ENCODE measurements at places on chromosomes 3 and 15.

DNA sequence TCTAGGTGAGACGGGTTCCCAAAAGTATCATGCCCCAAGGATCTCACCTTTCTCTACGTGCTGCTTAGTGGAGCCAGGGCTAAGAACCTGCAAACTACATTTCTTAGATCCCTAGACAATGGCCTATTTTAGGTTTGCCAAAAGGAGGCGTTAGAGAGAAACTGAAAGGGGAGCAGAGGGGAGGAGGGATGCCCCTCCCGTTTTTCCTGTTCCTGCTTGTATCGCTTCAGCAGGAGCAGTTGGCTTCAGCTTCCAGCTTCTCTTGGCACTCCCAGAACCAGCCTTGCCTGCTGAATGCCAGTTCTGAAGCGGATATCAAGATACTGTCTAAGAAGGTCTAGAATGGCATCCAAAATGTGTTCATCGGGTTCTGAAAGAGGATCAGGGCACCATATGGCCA, 58.4 kb upstream of the ABHD17C start:
- no peak for DNase-seq

GRCh38 chr3:190830031-190830430, 32.5 kb downstream of the GMNC start:
- DNase-seq: no peak

DNA sequence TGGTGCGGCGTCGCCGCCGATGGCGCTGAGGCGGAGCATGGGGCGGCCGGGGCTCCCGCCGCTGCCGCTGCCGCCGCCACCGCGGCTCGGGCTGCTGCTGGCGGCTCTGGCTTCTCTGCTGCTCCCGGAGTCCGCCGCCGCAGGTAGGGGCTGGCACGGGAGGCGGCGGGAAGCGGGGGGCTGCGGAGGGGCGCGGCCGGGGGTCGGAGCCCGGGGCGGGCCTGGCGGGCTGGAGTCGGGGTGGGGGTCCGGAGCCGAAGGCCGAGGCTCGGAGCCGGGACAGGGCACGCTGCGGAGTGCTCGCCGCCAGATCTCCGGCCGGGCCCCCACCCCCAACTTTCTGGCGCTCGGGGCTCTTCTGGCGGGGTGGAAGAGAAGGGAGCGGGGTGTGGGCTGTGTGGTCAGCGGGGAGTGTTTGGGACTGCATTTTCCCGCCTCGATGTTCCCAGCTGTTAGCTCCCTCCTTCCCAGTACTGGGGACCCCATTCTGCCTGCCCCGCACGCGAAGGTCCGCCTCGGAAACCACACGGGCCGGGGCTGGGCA, 299 bp downstream of the TYRO3 start:
- DNase-seq: no peak

DNA sequence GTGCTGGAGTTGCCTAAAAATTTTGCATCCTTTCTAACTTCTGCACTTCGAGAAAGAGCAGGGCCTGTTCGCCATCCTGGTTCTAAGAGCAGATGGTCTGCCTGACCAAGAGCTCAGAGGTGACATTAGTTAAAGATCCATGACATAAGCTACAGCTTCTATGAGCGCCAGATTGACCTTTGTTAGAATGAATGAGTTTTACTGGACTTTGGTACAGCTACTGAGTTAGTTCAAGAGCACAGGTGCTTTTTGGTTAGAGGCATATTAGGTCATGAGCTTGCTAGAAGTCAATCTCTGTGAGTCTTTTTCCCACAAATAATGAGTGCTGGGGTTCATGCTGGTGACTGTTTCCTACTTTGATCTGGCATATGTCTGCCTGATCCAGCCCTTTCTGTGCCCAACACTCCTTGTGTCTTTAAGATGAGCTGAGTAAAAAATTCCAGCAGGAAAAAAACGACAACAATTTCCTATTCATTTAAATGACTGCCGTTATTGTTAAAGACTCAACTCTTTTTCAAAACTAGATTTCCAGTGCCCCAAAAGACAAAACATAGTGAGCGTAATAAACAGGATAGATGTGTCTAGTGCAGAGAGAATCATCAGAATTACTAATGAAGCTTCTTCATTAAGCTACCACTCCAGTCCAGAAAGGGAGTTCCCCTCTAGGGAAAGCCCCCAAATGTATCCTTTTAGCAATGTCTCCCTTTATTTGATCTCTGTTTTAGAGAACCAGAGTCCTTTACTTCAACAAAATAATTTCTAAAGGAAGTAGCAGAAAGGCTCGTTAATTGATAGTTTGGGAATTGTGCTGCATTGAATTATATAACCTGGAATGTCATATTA, 152.9 kb downstream of the SLCO3A1 start:
- no peak for DNase-seq

GRCh38 chr3:187082758-187083375, 56.4 kb downstream of the RPL39L start:
- DNase-seq: no peak

Measured in stimulated activated CD4-positive, alpha-beta T cell treated with anti-CD3 and anti-CD28 coated beads, Interleukin-4, amount 100 ng/mL, for 1 hour (primary cell).